ENCODE measurements at places on chromosomes 3 and 15.
A peak's percentile ranks its signal among the peaks of the same experiment; 100 is the strongest.

GRCh38 chr3:82229397-82229796 is 468.0 kb upstream of the GBE1 start:
- DNase-seq = no peak

- DNase-seq = no peak
These were observed 204.3 kb downstream of the ZBTB20 start for GRCh38 chr3:114942773-114943172.

GRCh38 chr3:188204526-188204925 is 50.6 kb downstream of the LPP start:
- no peak for DNase-seq

DNA sequence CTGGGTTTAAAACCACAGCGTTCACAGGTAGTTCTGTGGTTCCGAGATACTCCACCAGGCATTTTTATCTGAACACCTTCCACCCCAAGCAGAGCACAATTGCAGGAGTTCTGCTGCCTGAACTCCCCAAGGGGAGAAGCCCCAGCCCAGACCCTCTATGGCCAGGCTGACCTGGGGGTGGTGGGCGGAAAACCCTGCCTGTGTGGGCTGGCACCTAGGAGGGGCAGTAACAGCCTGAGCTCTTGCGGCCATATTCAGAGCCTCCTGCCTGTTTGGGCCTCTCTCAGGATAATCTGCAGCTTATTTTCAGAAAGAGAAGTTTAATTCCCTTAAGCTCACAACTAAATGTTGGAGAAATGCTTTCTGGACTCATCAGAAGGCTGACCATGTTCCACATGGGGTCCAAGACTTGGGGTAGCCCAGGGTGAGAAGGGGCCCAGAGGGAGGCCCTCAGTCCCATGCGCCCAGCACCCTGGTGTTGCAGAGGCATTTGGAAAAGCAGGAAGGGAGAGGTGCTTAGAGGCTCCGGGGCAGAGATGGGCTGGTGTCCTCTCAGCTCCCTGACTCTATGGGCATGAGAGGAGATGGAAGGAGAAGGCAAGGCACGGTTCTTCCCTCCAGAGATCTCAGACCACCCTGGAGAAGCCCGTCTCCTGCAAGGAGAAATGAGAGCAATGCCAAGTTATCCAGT is 195.6 kb upstream of the TPM1 start:
- no peak for DNase-seq

- DNase-seq = no peak
These were observed 66.7 kb upstream of the GATA2 start for GRCh38 chr3:128559486-128560225.

DNA sequence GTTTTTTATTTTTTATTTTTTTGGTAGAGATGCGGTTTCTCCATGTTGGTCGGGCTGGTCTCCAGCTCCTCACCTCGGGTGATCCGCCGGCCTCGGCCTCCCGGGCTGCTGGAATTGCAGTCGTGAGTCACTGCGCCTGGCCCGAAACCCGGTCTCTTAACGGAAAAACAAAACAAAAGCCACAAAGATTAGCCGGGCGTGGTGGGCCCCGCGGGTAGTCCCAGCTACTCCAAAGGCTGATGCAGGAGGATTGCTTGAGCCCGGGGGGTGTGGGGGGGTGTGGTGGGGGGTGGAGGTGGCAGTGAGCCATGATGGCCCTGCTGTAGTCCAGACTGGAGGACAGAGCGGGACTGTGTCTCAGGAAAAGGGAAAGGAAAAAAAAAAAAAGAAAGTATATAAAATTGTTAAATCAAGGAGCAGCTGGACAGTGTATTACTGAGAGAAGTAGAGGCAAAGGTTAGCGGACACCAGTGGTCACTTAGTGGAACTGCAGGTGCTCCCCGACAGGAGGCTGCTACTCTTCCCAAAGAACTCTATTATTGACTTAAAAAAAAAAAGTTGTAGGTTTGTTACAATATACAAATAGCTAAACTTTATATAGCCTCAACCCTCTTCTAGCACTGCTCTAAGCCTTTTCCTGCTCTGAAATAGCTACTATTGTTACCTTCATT is 30.3 kb upstream of the TUBGCP5 start:
- DNase-seq = no peak

- peak; percentile 75 for DNase-seq
These were observed at the start of gene MCF2L2 for GRCh38 chr3:183428447-183429211. TSS of gene MCF2L2 (minus strand) at chr3:183428619. CDS start at chr3:183427977, 642 bp downstream.

DNA sequence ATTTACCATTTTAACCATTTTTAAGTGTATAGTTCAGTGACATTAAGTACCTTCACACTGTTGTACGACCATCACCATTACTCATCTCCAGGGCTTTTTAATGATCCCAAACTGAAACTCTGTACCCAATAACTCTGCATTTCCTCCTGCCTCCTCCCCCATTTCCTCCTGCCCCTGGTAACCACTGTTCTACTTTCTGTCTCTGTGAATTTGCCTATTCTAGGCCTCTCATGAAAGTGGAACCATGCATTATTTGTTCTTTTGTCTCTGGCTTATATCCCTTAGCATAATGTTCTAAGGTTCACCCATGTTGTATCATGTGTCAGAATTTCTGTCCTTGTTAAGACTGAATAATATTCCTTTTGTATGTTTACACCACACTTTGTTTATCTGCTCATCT is 154.2 kb downstream of the MECOM start:
- DNase-seq = no peak

GRCh38 chr15:65087411-65087810 is 10.9 kb downstream of the KBTBD13 start:
- no peak for DNase-seq

DNA sequence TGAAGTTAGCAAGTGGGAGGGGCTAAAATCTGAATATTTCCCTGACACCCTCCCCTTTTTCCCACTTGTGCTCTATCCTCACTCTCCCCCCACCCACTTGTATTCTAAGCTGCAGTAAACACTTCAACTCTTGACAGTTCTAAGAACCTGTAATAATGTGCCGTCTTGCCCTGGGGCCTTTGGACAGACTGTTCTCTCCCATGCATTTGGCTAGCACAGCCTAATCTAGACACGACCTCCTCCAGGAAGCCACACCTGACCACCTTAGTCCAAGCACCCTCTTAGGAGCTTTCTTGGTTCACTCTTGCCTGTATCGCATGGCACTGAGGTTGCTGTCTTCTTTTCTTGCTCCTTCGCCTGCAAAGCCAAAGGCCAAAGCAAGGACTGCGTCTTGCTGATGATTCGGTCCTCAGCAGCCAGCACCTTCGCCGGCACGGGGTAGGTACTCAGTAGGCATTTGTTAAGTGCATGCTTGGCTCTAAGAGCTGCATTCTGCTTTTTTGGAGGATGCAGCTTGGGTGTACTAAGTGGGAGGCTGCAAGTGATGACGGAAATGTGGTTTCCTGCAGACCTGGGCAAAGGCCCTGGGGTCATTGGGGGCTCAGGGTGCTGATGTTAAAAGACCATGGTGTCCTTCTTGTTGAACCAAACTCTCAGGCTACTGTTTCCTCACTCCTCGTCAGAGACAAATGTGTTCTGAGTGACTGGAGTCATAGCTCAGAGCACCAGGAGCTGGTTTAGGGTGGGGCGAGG is 2.0 kb upstream of the ZNF710 start:
- no peak for DNase-seq

GRCh38 chr3:78887547-78888011 is 880.2 kb downstream of the ROBO1 start:
- DNase-seq = no peak

DNA sequence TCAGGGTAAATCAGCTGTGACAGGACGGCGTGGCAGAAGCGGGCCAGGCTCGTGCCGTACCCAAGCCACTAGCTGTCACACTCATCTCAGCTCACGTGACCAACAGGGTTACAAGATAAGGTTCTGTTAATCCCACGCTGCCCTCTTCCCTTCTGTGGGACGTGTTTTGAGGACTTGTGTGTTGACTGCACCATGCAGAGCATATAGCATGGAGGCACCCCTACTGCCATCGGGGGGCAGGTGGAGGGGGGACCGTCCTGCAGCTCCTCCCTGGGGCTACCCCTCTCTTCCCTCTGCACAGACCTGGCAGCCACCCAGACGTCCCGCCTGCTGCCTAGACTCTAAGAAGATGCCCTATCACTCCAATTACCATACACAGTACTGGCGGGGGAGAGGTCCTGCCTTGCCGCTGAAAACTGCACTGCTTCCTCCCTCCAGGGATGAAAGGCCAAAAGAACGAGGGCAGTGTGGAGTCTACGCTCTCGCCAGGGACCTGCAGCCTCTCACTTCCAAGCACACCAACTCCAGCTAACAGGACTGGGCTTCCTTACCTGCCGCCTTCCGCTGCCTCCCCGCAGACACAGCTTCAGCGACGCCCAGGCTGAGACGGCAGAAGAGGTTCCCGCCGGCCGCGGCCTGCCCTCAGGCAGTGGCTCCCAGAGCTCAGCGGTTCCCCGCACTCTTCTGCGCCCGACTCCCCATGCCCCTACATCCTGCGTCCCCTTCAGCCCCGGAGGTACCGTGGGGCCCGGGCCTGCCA is at the start of gene TNK2:
Gene TNK2 (minus strand): TSS at position 618 of the 760 bp plus-strand sequence. CDS start 19,963 bp downstream, outside the sequence.
- no peak for DNase-seq

- no peak for DNase-seq
These were observed 279.2 kb downstream of the PDCD6IP start for GRCh38 chr3:34077417-34078195.

- no peak for DNase-seq
These were observed 61.8 kb downstream of the SLC9A9 start for GRCh38 chr3:143786219-143787191.

DNA sequence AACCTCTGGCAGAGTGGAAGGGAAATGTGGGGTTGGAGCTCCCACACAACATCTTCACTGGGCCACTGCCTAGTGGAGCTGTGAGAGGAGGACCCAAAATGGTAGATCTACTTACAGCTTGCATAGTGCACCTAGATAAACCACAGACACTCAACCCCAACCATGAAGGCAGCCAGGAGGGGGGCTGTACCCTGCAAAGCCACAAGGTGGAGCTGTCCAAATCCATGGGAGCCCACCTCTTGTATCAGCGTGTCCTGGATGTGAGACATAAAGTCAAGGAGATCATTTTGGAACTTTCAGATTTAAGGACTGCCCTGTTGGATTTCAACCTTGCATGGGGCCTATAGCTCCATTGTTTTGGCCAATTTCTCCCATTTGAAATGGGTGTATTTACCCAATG is 20.9 kb downstream of the TP63 start:
- no peak for DNase-seq

- no peak for DNase-seq
These were observed 16.3 kb downstream of the BCL2A1 start for GRCh38 chr15:79954661-79955060.

DNA sequence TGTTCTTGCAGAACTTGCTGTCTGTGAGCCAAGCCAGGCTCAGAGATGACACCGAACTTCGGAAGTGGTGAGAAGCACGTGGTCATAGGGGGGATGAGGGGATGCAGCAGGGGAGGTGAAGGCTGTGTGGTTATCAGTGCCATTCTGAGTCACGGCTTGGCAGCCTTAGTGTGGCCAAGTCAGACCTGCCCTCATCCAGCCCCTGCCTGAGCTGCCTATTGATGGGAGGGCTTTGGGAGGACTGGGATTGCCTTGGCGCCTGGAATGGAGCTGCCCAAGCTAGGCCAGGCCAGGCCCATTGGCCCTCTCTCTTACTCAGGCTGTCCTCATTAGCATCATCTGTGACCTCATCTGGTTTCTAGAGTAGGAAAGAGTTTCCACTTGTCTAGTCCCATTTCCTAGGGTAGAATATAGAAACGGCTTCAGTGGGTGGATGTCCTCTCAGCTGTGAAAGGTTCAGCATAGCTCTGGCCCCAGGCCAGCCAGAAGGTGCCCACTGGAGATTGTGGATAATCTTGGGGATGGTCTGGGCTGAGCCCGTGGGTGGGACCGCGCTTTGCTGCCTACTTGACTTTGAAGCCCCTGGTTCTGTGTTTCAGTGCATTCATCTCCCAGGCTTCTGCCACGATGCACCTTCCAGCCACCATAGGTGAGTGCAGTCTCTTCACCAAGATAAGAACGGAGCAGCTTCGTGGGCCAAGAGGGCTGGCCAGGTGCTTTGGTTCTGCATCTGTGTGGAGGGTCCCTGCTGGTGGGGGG is 7.2 kb downstream of the FAH start:
- no peak for DNase-seq

- DNase-seq = no peak
These were observed 6.2 kb upstream of the CCDC80 start for GRCh38 chr3:112647122-112647521.

GRCh38 chr3:150106740-150107428 is 136.2 kb upstream of the PFN2 start:
- no peak for DNase-seq

- DNase-seq = no peak
These were observed 55.8 kb downstream of the RSRC1 start for GRCh38 chr3:158165730-158166129.

- no peak for DNase-seq
These were observed 194.3 kb downstream of the MAGI1 start for GRCh38 chr3:65844370-65844769.

DNA sequence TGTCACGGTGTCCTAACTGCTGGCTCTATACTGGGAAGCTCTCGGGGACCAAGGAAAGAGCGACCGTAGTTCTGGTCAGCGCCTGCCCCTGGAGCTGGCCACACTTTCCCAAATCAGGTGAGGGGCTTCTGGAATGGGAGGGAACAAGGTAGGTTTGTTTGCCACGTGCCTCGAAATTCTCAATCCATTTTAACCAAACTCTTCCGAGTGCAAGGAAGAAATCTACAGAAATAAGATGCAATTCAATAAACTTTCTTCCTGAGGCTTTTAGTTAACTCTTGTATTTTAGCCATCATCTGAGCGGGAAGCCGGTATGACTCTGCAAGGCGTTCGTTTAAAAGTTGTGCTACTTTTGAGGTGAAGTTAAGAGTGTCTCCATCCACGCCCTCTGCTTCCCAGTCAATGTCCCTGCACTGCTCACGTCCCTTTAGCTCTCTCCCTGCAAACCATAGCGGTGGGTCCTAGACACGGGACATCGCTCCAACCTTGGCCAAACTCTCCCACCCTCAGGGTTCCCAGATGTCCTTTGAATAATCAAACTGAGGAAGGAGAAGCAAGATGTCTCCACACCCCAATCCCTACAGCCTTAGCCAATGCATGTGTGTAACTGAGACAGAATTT is 597 bp downstream of the AGTR1 start:
- DNase-seq = no peak

- DNase-seq = no peak
These were observed 441 bp upstream of the UCN2 start for GRCh38 chr3:48564022-48564421.

GRCh38 chr15:59249816-59250215 is 43.2 kb downstream of the LDHAL6B start:
- DNase-seq = no peak

GRCh38 chr3:126147147-126147931 is 33.0 kb downstream of the ALDH1L1 start:
- no peak for DNase-seq

DNA sequence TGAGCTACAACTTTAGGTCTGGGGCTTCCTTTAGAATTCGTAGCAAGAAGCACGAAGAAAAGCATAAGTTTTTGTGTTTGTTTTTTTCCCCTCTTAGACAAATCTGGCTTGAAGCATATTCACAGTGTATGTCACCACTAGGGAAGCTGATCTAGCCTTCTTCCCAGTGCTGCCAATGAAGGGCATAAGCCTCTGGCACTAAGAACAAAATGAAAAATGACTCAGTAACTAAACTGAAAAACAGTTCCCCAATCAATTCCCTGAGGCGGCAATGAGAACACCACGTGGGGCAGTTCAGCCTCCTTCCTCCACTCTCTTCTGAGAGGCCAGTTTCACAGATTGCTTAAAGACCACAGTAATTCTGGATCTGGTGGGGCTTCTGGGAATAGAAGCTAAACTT is 338.1 kb downstream of the GAP43 start:
- DNase-seq = no peak

- DNase-seq = no peak
These were observed 47.0 kb downstream of the STARD5 start for GRCh38 chr15:81276967-81277366.
